ENCODE measurements at places on chromosomes 6 and 20. TPM values are rescaled to one million over a fixed set of nuclear protein-coding genes. Genes with fewer than 3 reads are reported as not detected.
A peak's percentile ranks its signal among the peaks of the same experiment; 100 is the strongest.

- DNase-seq = no peak
Observed at GRCh38 chr6:3744901-3745470, 6.5 kb downstream of the PXDC1 start.

DNA sequence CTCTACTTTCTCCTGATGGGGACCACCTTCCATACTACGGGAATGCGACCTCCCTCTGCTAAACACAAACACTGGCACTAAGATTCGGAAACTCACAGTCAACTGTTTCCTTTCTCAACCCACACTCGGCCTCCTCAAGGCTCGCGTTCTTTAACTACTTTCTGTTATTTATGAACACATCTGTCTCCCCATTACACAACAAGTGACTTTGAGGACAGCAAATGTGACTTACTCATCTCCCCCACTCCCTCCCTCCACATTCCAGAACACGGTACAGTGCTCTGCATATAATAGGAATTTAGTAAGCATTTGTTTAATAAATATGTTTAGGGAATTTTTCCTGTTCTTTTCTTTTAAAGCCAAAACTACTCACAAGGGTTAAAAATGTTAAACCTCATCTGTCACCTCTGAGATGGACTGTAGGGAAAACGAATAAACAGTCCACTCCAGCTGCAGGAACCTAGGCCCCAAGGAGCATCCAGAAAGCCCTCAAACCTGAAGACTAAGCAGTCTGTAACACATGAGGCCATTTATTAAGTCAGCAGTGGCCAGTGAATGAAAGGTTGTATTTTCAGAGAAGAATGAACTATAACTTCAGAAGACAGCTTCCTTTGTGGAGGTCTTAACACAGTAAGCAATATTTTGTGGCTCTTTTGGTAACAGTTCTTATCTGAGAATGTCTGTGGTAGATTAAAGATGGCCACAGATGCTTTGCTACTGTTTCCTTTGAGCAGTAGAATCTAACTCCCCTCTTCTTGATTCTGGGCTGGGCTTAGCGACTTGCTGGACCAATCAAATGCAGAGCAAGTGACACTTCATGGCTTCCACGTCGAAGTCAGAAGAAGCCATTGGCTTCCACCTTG, 209.6 kb upstream of the DTNBP1 start:
- DNase-seq = no peak

GRCh38 chr6:151399679-151400078, 8.3 kb upstream of the ZBTB2 start:
- DNase-seq = no peak

- DNase-seq = no peak
Observed at GRCh38 chr6:152295346-152295745, 341.8 kb downstream of the SYNE1 start.

DNA sequence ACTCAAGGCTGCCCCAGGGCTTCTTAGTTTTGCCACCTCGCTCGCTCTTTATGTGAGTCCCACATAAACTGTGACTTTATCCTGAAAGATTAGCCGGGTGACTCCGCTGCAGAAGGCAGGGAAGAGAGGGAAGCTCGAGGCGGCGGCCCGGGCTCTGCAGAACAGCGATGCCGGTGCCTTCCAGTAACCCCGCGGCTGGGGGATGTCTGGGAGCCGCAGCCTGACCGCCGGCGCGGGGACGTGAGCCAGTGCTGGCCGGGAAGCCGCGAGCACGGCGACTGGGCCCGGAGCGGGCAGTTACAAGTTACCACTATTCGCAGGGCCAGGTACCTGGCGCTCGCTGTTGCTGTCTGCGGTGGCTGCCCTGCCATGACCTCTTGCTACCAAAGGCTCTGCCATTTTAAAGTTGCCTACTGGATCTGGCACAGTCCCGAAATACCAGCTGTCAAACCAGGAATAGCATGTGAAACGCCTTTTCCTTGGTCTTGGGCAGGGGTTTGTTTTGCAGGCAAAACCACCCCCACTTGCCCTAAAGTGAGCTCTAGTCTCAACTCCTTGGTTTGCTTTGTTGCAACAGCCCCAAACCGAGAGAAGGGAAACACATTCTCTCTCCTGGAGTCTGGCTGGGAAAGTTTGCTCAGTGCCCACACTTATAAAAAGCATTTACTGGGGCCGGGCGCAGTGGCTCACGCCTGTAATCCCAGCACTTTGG, 124.0 kb upstream of the SLC2A12 start:
- DNase-seq = no peak

DNA sequence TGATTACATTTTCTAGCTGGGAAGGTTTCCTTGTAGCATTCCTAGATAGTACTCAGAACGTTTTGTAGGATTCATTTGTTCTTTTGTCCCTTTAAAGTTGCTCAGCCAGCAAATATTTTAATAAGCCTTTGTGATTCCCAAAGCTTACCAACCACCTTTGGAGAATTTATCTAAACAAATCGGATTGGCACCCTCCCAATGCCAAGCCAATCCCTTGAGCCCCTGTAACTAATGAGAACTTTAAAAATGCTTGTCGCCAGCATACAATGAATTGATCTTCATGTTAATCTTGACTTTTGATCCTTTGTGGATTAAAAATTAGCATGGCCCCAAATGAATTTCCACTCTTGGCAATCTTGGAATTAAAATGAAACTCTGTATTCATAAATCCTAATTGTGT, 559.5 kb downstream of the UTRN start:
- no peak for DNase-seq

DNA sequence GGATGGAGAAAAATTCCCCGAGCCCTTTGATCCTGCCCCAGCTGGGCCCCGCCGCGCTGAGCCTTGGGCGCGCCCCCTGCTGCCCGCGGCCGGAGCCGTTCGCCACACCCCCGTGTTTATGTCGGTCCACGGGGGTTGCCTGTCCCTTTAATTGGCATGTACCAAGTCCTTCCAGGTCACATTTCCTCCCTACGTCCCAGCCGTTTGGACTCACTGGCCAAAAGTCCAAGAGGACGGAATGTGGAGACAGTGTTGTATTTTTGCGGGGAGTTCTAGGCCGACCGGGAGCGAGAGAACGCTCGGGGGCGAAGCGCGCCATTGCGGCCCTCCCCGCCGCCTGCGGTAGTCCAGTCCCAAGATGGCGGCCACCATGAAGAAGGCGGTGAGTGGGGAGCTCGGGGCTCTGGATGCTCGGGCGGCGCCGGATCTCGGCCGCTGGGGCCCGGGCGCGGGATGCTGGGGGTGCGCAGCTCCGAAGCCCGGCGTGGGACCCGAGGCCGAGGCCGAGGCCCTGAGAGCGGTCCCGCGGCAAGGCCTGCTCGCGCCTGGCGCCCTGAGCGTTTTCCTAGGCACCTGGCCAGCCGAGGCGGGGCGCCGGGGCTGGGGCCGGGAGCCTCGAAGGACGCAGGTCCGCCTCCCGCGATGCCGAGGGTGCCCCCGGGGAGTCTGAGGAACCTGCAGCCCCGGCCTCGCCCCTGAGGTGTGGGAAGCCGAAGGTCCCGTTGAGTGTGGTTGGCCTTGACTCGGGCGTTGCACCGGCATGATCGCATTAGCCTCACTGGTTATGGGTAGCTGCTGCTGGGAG, at the start of gene PFDN4:
Gene PFDN4 (plus strand): TSS at position 345 of the 805 bp plus-strand sequence. CDS start 14 bp downstream, at position 359.
- peak; percentile 77 for DNase-seq

- no peak for DNase-seq
Observed at GRCh38 chr6:105345506-105345905, 57.4 kb downstream of the PREP start.

GRCh38 chr6:69064226-69064625, 429.1 kb downstream of the ADGRB3 start:
- DNase-seq = no peak

DNA sequence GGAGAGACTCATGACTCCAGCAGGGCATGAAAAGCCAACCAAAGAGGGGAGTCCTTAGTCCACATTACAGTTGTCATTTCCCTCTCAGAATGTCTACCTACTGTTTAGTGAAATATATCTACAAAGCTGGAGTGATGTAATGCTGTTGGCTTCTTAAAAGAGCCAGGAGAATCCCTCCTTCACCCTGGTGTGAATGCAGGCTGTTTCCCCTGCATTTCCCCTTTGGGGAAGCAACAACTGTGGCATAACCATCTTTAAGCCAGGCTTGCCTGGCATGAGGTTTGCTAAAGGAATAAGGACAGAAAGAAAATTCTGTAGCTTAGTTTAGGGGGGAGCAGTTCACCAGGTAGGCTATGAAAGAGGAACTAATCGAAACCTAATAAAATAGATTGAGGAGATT, 129.5 kb downstream of the CRYBG1 start:
- DNase-seq = no peak

DNA sequence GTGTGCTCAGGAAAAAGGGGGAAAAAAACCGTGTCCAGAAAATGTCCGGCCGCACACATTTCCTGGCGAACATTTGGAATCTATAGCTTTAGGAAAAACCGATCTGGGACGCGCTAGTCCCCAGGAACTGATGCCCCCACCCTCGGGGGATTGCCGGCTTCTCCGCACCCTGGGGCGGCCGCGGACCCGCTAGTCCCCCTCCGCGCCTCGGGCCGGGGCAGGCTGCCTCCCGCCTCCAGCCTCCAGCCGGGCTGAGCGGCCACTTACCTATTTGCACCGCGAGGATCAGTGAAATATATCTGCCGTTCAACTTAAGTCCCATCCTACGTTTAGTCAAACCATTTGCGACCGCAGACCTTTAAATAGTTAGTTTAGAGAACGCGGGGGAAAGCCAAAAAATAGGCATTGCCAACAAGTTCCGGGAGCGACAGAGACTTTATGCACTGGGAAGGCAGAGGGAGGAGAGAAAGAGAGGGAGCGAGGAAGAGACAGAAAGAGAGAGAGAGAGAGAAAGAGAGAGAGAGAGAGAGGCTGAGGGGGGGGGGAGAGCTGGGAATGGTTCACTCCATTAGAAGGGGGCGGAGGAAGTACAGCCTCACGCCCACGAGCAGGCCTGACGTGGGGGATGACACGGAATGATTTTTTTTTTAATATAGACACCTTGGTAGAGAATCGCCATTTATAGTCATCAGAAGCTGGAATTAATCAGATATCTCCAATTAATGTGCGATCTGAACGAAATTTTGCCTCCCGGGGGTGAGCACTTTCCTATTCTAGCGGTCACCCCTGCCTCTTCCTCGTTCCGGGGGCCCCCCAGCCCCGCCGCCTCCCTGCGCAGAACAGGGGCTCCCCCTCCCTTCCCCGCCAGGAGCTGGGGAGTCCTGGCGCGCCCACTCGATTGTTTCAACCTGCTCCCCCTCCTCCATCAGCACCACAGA, at the start of gene NRN1:
Gene NRN1 (minus strand): TSS at position 498 of the 938 bp plus-strand sequence. CDS start 176 bp downstream, at position 322.
- DNase-seq = no peak

DNA sequence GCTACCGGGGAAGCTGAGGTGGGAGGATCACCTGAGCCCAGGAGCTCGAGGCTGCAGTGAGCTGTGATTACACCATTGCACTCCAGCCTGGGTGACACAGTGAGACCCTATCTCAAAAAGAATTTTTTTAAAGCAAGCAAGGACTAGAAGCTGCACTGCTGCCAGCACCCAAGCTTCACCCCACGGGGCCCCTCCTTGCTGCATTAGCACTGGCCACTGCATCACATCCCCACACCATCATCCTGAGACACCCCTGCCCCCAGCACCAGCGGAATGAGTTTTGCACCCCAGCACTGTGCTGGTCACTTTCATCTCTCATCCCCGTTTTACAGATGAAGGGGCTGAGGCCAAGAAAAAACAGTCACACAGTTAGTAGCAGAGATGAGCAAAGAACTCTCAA, 30.9 kb downstream of the TBC1D7 start:
- DNase-seq = no peak

- no peak for DNase-seq
Observed at GRCh38 chr6:160791981-160792418, 90.0 kb downstream of the PLG start.

DNA sequence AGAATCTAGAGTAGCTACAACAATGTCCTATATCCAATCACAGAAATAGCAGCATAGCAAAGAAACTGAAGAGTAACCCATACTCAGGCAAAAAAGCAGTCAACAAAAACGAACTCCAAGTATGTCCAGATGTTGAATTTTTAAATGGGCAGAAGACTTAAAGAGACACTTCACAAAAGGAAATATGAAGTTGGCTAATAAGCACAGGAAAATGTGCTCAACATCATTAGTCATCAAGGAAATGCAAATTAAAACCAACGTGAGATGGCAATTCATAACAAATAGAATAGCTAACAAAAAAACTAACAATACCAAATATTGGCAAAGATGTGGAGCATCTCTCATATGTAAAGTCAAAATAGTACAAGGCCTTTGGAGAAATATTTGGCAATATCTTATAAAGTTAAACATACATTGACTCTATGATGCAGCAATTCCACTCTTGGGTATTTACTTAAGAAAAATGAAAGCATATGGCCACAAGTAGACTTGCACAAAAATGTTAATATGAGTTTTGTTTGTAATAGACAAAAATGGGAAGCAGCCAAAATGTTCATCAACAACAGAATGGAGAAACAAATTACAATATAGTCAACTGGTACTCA, 37.7 kb downstream of the FRK start:
- DNase-seq = no peak

DNA sequence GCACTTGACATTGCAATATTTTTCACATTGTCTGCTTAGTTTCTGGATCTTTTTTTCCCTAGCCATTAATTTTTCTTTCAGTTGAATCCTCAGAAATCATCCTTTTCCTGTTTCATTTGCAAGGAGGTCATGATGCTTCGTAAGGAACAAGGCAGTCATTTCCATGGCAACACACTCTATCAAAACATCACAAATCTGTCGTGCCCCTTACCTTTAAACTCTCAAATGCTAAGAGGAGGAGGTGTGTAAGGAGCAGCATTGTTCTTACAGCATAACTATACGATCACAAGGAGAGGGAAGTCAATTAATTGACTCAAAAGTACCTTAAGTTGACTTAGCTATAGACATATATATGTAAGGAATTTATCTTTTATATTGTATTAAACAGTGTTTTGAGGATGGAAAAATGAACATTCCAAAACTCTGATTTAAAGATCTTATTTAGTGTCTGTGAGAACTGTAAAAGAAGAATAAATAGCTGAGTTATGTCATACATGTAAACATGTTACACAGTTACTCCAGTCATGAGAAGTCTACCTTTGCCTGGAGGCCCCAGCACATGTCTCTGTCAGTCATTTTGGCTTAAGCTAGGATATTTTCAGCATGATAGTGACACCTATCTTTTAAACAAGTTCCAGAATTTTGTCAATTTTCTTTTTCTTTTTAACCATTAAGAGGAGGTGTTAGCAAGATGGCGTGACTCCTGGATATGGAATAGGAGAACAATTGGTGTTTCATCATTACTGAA, 41.6 kb downstream of the CDKAL1 start:
- no peak for DNase-seq

DOP1A gene
- total RNA-seq = 6.7 TPM

VPS52 gene
- 36.0 TPM for total RNA-seq

RFX6 gene
- total RNA-seq = not detected

GATA5 gene
- total RNA-seq = 0.26 TPM

TREM1 gene
- total RNA-seq = not detected

ZNF831 gene
- total RNA-seq = 0.40 TPM

PSMB1 gene
- 377 TPM for total RNA-seq

APOM gene
- total RNA-seq = 2.4 TPM

HLA-DQA1 gene
- total RNA-seq = not detected

POU5F1 gene
- total RNA-seq = not detected

TSPO2 gene
- total RNA-seq = not detected

FAM184A gene
- 0.35 TPM for total RNA-seq

C6orf132 gene
- total RNA-seq = not detected
